NCI-H187 (cell line): ENCODE measurements at places on chromosomes 12 and 14.

DNA sequence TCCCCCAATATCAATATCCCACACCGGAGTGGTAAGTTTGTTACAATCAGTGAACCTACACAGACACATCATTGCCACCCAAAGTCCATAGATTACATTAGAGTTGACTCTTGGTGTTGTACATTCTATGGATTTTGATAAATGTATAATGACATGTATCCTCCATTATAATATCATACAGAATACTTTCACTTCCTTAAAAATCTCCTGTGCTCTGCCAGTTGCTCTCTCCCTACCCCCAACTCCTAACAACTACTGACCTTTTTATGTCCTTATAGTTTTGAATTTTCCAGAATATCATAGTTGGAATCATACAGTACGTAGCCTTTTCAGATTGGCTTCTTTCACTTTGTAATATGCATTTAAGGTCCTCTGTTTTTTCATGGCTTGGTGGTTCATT lies 48.4 kb downstream of the SLC4A8 start:
- DNase-seq, result no peak

GRCh38 chr14:80150301-80150700 lies 61.0 kb downstream of the DIO2 start:
- no peak for DNase-seq

DNA sequence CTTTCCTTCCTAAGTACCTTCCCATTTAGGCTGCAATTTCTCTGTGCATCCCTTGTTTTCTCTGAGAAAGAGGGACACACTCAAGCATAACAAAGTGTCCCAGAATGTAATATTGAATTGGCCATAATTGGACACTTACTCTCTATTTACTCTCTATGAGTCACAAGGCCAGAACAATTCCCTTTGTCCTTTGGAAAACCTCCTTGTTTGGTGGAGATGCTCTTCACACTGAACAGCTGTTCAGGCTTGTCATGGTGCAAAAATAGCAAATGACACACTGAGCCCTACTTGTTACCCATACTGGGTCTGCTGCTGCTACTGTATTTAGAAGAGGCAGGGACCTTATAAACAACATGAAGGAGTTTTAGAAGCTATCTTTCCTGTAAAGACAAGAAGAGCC lies 1590.5 kb upstream of the TMEM132C start:
- no peak for DNase-seq

GRCh38 chr14:67447033-67447381 lies 35.0 kb upstream of the PLEK2 start:
- no peak for DNase-seq

DNA sequence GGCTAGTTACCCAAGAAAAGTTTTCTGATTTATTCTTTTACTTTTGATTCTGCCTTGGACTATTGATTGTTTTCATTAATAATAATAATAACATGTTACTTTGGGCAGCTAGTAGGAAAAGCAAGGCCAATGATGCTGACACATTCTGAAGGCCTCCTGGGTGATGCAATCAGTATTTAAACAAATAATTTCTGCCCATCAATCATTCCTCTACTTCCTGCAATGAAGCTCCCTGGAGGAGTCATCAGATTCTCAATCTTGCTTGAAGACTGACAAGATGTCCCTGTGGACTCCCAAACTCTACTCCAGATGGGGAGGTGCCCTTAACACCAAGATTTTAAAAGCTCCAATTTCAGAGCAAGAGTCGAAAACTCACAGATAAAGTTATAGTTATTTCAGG lies at the start of gene SPX:
Gene SPX, plus strand, starts transcription at position 244 of the 400 bp plus-strand sequence. CDS start 177 bp downstream, outside the sequence.
- DNase-seq, result no peak

GRCh38 chr12:121693155-121693687 lies 19.3 kb upstream of the TMEM120B start:
- no peak for DNase-seq

- DNase-seq, result no peak
Measured at GRCh38 chr12:51077930-51078329, 5.5 kb downstream of the CSRNP2 start.

DNA sequence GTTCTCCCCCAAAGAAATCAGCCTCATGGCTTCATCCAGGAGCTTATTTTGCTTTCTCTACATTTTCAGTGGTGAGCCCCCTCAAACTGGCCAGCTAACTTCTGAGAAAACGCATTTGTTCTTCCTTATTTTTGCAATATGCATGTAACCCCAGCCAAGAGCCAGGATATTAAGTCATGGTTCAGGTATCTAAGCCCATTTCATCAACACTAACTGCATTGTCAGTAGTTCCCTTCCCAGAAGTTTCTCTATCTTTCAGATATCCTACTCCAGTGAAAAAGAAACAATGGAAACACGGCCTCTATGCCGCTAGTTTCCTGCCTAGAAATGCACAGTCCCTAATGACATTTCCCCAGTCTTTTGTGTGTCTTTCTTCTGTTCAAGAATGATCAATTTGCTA lies 102.8 kb upstream of the RASSF8 start:
- no peak for DNase-seq

DNA sequence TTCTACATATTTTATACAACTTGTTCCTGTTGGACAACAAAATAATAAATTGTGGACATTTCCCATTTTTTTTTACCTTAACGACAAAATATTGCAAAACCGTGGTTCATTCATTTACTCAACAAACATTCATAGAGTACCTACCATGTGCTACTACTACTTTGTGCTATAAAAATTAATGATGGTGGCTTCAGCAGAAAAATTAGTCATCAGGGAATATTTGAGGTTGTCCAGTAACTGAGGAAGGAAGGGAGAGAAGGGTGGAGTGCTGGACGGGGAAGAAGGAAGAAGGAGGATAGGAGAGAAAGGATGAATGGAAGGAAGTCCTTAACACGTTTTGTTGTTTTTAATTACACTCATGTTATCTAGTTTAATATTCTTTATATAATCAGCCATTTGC lies 53.7 kb downstream of the PPFIBP1 start:
- DNase-seq, result no peak

DNA sequence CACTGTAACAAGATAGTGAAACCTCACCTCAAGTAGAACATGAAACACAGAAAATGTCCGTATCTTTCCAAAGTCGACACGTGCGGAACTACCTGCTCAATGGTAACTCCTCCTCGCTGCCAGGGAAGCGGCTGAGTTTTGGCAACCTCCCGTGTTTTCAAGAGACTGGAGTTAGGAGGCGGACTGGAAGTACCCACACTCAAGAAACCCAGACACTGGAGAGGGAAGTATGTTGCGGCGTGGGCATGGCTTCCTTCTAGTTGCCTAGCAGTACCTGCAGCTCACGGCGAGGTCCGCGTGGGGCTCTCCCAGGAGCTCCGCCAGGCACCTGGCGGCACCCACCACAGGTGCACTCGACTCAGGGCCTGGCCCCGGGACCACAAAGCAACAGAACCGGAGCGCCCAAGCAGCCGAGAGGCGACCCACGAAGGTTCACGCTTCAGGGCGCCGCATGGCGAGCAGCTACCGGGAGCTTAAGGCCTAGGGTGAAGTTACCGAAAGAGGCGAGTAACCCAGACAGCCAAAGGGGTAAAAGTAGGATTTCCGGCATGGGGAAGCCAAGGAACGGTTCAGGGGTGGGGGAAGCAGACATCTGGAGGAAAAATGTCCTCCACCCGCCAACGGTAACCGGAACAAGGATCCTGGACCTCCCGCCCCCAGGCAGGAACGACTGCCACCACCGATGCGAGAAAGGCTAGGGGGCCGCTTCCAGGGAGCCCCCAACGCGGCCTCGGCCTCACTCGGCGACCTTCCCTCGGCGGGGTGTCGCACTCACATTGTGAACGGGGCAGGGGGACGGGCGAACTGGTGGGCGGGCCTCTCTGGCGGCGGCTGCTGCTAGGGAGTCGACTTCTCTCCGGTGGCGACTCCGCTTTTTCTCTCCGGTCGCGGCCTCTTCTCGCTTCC lies 608 bp downstream of the PTGES3 start:
- peak; percentile 10 for DNase-seq

DNA sequence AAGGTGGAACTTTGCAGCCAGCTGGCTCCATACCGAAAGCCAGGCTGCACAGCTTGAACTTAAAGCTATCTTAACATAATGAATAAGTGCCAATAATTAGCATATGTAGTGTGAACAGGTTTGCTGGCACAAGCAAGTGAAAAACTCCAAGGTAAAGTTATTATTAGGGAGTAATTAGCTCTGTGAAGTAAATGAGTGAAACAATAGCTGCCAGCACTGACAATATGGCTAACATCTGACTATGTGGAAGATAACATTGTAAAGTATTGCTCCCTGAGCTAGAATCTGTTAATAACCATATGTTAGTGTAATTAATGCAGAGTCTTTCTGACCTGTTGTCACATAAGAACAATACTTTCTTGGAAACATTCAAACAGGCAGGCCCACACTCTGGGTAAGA lies 246.4 kb downstream of the SOX5 start:
- no peak for DNase-seq

GRCh38 chr12:120890963-120891362 lies 13.2 kb downstream of the SPPL3 start:
- no peak for DNase-seq

DNA sequence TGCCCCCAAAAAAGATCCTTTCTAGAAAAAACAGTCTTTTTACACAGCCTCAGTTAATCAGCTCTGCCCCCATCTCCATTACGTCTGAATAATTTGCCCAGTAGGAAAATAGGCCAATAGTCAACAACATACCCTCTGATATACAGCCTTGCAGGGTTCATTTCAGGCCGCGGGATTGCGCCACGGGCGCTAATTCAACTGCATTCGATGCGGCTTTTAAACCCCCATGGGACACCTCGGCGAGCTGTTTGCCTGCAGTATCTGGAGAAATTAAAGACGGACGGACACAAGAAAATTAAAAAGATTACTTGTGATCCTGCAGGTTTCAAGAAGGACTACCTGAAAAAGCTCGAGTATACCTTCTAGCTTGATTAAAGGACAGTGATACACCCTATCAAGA lies 36.1 kb downstream of the ERP29 start:
- DNase-seq, result no peak

- DNase-seq, result peak; percentile 51
Measured at GRCh38 chr12:103386451-103386850, 109.3 kb downstream of the C12orf42 start.

DNA sequence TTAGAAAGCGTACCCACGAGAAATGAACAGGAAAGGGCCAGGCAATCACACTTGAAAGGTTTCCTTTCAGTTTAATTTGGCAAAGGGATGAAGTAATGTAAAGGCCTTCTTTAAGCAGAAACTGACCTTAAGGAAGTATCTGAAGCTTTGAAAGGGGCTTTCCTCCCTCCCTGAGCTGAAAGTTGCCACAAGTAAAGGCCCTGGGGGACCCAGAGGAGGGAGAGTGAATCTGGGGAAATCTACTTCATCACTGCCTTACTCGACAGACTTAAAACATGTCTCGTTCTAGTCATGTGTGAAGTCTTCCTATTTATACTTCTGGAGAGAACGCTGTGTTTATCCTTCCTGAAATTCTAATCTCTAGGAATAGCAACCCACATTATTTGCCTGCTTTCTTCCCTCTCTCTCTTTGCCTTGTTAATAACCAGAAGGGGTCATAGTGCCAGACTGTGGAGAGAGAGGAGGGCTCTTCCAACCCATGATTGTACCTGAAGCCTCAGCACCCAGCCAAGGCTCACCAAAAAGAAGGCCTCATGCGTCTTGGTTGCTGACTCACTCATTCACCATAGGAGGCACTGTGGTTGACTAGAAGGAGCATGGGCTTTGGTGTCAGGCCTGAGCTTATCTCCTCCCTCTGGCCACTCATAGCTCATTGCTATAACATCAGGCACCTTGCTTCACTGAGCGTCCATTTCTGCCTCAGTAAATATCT lies 10.2 kb upstream of the GPX2 start:
- no peak for DNase-seq

GRCh38 chr14:104373855-104374717 lies 205.5 kb upstream of the C14orf180 start:
- no peak for DNase-seq

DNA sequence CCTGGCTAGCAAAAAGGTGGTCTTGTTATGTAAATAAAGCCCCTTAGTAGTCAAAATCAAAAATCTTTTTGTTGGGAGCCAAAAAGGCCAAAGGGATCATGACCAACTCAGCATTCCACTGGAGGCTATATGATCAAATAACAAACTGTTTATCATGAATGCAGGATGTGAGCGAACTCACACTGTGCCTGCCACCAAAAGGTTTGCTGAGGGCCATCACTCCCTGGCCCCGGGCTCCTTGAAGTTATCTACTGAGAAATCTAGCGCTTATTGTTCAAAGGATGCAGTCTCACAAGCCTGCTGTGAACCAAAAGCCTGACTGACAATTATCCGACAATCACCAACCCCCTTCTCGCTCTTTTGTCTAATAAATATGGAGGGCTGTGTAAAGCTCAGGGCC lies 107.2 kb upstream of the DDHD1 start:
- DNase-seq, result no peak

DNA sequence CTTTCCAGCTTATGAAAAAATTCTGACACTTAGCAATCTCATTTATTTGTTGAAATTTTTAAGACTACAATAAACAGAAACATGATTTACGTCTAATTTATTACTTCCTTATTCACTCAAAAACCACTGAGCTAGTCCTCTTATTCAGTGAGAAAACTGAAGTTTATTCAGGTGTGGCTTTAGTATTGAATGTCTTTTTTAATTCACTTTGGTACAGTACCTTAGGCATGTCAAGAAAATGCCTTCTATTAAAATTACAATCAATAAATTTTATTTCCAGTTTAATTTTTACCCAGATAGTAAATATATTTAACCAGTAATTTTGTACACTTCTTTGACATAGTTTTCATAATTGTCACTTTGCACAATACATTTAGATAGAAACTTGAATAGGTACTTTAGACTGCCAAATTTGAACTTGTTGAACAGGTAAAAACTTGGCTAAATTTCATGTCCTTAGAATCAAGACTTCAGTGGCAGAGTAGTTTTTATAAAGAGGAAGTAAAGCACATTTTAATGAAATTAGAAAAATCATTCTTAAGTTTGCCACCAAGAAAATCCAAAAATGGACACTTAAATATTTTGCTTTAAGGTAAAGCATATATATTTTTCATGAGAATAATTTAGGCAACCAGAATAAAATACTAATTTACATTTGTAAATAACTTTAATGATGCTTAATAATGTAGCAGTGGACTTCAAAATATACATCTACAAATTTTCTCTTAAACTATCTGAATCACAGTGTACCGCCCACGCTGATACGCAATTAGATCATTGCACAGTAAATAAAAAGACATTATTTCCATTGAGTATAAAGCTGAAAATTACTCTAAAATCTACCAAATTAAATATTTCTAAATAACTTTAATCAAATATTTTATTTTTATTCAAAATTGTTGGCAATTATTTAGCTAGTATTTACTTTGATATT lies 159.1 kb downstream of the RASSF9 start:
- no peak for DNase-seq

DNA sequence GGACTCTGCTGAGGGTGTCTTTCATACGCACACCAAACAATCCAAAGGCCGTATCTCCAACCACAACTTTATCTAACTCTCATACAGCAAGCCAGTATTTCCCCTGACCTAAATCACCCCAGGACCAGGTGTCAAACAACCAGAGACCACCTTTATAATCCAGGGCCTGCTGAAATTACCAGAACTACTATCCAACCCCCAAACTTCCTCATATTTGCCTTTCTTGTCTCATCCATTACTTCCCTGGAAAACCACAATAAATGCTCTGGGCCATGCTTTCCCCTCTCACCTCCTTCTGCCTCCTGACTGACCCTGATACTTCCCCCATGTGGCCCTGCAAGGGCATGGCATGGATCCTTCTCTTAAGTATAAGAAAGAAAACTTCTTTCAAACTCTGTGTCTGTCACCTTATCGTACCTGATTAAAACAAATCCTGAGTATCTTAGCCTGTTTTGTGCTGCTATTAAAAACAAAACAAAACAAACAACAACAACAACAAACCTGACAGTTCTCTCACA lies 44.7 kb upstream of the CRACR2A start:
- no peak for DNase-seq
